NCI-H2227 treated with DMSO at 0.1 percent for 48 hours (cell line): ENCODE measurements at places on chromosomes 11 and 22.

- no peak for DNase-seq
These were observed 133.3 kb downstream of the TBC1D22A start for GRCh38 chr22:46895753-46896152.

- DNase-seq = no peak
These were observed 1334.4 kb downstream of the LRRC4C start for GRCh38 chr11:40125054-40125453.

DNA sequence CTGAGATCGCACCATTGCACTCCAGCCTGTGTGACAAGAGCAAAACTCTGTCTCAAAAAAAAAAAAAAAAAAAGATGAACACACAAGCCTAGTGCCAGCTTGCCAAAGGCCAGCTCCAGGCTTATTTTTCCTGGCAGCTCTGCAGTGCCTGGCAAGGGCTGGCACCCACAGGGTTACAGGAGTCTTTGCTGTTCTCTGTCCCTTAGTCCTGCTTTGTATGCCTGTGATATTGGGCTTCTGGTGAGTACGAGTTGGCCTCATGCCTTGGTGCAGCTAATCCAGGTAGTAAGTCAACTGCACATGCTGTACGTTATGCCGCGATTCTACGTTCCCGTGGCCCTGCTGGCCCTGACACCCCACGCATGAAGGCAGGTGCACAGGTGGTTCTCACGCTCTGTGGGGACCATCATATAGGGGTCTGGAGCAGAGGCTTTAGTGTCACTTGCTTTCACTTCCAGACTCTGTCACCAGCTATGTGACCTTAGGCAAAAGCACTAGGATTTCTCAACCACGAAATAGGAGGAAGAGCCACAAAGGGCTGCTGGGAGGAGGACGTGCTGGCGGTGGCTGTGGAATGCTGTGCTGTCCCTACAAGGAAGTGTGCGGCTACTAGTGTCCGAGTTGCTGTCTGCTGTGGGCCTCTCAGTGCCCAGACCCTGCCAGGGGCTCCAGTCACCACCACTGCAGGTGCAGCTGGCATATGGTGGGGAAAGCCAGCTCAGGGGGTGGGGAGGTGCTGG, 21.4 kb upstream of the RASL10A start:
- no peak for DNase-seq

DNA sequence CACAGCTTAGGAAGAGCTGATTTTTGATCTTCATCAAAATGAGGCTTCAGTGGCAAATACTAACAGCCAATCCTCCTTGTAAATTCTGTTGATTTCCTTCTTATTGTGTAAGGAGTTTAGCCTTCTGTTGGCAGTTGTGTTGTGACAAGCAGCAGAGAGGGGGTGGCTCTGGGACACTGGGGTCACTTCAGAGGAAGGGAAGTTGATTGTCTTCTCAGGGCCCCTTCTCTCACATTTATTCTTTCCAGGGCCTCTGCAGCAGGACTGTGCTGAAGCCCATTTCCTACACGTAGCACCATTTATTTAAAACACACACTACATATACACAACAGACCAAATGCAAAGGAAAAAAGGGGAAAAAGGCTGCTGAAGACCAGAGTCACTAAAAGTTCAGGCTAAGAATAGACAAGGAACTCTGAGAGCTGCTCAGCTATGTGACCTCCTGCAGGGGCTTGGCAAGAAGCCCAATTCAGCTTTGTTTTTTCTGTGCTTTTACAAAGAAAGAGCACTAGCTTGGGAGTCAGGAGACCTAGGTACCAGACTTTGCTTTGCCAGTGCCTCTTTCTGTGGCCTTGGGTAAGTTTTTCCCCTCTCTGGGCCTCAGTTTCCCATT, 28.3 kb upstream of the UPB1 start:
- no peak for DNase-seq

- DNase-seq = no peak
These were observed 838 bp upstream of the MTFP1 start for GRCh38 chr22:30424534-30425326.

- no peak for DNase-seq
These were observed 30.9 kb downstream of the USP35 start for GRCh38 chr11:78219493-78220217.

GRCh38 chr22:27347951-27348350, 453.6 kb downstream of the MN1 start:
- no peak for DNase-seq

- no peak for DNase-seq
These were observed 230.1 kb upstream of the DDI1 start for GRCh38 chr11:103806130-103806895.

GRCh38 chr11:134659882-134660281, 247.8 kb upstream of the B3GAT1 start:
- no peak for DNase-seq
